ENCODE measurements at places on chromosomes 7 and 10.

- no peak for DNase-seq
Measured at GRCh38 chr10:127195041-127195506, 1.3 kb downstream of the INSYN2A start.

DNA sequence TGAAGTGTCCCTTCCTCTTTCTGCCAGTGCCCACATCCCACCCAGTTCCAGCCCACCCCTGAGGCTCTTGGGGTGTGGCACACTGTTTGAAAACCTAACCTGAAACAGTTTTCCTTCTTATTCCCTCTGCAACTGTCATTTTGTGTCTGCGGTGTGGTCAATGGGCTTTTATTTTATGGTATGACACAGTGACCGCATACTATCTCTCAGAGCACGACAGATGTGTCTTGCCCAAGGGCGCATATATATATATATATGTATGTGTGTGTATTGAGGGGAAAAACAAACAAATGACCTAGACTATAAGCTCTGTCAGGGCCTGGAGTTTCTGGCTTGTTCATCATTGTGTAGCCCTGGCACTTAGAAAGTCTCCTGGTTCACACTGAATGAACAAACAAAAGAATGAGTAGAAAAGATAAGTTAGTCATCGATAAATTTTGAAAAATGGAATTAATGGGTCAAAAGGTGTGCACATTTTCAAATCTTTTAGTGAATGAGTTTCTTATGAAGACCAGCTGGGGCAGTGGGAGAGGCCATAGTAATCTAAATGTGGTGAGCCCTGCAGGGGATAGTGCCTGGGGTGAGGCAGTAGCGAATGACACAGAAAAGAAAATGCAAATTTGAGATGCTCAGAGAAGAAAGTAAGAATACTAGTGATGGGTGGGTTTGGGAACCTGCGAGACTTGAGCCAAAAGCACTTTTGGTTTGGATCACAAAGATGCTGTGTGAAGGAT lies 198.4 kb downstream of the SNX10 start:
- DNase-seq = no peak

GRCh38 chr10:79244841-79245504 lies 102.3 kb upstream of the PPIF start:
- no peak for DNase-seq

- DNase-seq = peak; percentile 57
Measured at GRCh38 chr7:131948434-131949053, 392.1 kb upstream of the PODXL start.

GRCh38 chr7:155418304-155418703 lies 39.6 kb upstream of the EN2 start:
- DNase-seq = no peak

Measured in mucosa of gallbladder (tissue), 1 donor.